T-helper 17 cell (primary cell): ENCODE measurements at places on chromosomes 16 and 17. TPM values are rescaled to one million over a fixed set of nuclear protein-coding genes. Genes with fewer than 3 reads are reported as not detected.
A peak's percentile ranks its signal among the peaks of the same experiment; 100 is the strongest.

- no peak for DNase-seq
Observed at GRCh38 chr16:9484881-9485280, 393.4 kb downstream of the HAPSTR1 start.

GRCh38 chr16:22233037-22233372, 26.9 kb downstream of the EEF2K start:
- no peak for DNase-seq

- no peak for DNase-seq
Observed at GRCh38 chr17:964876-965275, 14.7 kb downstream of the NXN start.

The C16orf46 gene
- total RNA-seq, result not detected

DNA sequence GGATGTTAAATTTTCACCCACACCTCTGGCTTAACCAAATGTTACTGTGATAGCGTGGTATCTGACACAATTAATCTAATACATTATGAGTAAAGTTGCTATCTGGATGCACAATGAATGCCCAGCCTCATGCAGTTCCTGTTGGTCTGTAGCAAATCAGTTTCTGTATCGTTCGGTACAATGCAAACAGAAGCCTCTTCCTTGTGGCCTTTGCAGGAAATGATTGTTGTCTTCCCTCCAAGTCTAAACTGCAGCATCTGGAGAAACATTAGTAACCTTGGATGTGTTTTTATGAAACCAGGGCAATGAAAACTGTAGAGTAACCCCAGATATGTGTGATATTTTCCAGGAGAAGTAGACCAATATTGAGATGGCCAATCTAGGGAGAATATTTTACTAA, 46.8 kb downstream of the CYB561 start:
- no peak for DNase-seq

DNA sequence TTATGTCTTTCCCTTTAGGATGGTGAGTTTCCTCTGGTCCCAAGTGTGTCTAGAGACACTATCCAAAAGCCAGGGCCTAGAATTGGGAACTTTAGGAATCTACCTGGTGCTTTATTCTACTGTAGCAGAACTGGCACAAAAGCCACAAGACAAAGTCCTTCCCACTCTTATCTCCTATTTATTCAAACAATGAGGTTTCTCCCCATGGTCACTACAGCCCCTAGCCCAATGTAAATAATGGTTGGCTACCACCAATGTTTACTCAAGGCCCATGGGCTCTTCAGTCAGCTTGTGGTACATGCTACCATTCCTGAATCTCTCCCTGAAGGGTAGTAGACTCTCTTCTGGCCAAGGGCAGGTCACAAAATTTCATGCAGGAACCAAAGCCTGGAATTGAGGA, 789.4 kb upstream of the KIF2B start:
- DNase-seq, result no peak

- DNase-seq, result no peak
Observed at GRCh38 chr16:59238246-59238645, 504.1 kb upstream of the GOT2 start.

DNA sequence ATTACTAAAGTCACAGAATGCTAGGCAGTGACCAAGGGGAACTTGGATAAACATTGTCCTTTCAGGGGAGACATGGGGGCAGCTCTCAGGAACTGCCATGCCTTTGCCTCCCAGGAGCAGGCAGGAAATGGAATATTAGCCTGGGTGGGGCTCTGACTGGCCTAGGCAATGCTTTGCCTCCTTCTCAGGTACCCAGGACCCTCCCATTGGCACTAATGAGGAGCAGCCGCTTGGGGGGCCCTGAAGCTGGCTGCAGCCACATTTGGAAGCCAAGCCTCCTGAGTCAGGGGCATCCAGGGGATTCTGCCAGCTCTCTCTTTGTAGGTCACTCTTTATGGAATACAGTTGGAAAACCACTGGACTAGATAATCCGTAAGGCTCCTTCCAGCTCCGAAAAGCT, 5.5 kb downstream of the CPSF4L start:
- DNase-seq, result no peak

DNA sequence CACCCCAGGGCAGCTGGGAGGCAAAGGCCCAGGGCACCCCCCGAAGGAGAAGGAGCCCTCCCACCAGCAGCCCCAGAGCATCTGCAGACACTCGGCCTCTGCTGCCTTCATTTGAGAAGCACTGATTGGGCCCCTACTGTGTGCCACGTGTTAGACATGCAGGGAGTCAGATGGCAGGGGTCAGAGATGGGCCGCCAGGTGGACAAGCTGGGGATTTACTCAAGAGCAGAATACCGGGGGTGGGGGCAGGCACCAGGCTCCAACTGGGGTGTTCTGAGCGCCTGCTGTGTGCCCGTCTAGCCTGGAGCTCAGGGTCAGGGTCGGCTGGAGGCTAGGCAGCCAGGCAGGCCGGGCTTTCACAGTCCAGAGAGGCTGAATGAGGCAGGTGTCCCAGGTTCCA, 18.7 kb downstream of the TPSG1 start:
- no peak for DNase-seq

DNA sequence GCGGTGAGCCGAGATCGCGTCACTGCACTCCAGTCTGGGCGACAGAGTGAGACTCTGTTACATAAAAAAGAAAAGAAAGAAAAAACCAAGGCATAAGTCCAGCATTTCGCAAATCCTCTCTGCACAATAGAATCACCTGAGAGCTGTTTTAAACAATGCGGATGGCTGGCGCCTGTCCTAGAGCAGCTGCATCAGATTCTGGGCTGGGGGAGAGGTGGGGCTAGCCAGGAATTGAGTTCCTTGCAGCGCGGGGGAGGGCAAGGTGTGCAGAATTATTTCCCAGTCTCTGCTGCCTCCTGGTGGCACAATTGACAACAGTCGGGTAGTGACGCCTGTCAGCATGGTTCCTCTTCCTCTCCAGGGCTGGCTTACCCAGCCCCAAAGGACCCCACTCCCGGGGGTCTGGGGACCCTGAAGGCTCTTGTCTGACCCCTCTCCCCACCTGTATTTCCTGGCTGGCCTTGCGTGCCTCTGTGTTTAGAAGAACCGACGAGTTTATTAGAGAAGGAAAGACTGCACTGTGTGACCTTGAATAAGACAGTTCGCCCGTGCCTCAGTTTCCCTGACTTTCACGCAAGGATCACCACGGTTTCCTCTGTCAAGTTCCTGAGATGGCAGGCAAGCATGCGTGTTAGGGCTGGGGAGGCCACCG, 41.1 kb upstream of the PLCG2 start:
- peak; percentile 63 for DNase-seq

- no peak for DNase-seq
Observed at GRCh38 chr17:30380643-30381339, 2.1 kb downstream of the CPD start.

The SLC25A10 gene
- 3.4 TPM for total RNA-seq
